ENCODE measurements at places on chromosomes 7 and 10.

DNA sequence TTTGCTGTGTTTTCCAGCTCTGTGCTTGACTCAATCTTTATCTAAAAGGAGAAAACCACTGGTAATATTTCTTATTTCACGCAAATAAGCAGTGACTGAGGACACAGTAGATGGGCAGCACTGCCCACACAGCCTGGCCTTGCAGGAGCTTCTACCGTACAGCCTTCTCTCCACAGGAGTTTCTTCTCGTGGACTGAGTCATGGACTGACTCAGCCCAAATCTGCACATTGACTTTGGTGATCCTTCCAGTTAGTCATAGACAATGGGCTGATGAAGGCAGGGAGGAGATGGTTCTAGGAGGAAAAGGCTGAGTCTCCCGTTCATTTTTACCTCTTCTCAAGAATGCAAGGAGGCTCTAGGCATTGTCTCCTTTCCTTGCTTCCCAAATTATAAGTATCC, 200.7 kb downstream of the RAPGEF5 start:
- no peak for DNase-seq

GRCh38 chr10:102393411-102394078, 2.0 kb upstream of the NFKB2 start:
- no peak for DNase-seq

DNA sequence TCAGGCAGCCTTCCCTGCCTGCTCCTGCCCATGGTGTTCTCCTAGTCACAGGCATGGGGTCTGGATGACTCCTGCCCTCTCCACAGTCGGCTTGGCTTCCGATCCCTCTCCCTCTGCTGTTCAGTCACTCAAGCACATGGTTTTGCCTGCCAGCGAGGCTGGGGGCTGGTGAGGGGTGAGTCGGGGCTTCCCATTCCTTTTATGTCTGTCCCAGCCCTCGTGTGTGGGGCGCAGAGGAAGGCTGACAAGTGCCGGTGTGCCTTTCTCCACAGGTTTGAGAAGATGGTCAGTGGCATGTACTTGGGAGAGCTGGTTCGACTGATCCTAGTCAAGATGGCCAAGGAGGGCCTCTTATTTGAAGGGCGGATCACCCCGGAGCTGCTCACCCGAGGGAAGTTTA, 40.1 kb downstream of the TACR2 start:
- DNase-seq = no peak

GRCh38 chr7:128170461-128170860, 70.6 kb upstream of the LEP start:
- no peak for DNase-seq

DNA sequence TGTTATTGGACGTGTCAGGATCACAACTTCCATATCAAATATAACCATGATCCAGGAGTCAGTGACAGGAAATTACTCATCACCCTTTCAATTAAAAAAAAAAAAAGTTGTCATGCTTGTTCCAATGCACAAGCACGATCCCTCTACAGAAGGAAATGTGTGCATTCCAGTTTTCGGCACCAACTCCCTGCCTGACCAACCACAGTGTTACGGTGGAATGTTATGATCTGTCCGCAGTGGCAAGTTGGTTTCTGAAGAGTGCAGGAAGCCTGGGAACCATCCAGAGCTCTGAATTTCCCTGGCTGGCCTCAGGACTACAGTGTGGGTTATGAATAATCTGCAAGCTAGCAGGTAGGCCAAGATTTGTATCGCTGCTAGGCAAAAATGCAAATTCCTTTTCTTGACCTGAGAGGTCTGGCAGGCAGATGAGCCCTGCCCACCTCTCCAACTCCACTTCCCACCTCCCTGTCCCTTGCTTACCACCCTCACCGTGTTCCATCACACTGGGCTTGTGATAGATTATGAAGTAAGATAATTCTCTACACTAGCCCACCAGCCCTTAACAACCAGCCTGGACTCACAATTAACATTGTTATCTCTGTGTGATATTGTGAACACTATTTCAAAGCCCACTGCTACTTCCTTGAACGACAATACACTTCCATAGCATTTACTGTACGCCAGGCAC, 20.4 kb downstream of the FRMPD2 start:
- DNase-seq = no peak

DNA sequence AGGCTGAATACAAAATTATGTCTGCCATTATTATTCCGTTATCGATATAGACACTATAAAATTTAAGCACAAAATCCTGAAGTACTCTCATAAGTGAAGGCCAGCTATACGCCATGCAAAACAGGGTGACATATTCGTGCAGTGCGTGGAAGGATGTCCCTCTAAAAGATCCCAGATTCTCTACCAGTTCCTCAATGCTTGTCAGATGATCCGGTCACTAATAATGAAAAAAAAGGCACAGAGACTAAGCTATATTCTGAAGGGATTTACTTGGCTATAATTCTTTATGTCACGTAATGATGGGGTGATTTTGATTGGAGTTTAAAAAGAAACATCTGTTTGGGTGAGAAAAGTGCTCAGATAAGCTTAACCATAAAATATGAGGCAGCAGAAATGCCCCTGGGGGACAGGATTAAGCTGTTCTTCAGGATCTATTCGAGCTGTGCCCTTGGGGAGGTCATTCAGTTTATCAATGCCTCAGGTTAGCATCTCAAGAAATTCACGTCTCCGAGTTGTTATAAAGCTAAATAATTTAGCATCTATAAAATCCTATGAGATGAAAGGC, 229.7 kb upstream of the PITRM1 start:
- DNase-seq = no peak

- no peak for DNase-seq
Observed at GRCh38 chr7:115888981-115889668, 141.4 kb downstream of the TFEC start.

GRCh38 chr7:26153241-26153822, 1.3 kb downstream of the NFE2L3 start:
- no peak for DNase-seq

- no peak for DNase-seq
Observed at GRCh38 chr10:9357471-9357870, 1303.0 kb downstream of the GATA3 start.

DNA sequence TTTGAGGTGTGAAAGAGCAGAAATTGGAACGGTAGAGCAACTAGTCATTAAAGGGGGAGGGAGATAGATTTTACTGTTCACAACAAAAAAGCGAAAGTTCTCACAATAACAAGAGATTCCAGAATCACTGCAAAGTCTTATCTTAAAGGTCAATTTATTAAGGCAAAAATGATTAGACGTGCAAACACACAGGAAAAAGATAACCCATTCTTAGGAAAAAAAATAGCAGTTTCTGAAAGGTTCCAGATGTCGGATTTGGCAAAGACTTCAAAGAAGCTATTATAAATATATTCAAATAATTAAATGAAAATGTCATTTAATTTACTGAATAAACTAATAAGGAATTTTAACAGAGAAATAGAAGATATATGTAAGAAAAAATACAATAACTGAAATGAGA, 70.8 kb upstream of the GNAI1 start:
- no peak for DNase-seq

GRCh38 chr10:102814453-102814871, 22.8 kb downstream of the CYP17A1 start:
- DNase-seq = peak; percentile 45

DNA sequence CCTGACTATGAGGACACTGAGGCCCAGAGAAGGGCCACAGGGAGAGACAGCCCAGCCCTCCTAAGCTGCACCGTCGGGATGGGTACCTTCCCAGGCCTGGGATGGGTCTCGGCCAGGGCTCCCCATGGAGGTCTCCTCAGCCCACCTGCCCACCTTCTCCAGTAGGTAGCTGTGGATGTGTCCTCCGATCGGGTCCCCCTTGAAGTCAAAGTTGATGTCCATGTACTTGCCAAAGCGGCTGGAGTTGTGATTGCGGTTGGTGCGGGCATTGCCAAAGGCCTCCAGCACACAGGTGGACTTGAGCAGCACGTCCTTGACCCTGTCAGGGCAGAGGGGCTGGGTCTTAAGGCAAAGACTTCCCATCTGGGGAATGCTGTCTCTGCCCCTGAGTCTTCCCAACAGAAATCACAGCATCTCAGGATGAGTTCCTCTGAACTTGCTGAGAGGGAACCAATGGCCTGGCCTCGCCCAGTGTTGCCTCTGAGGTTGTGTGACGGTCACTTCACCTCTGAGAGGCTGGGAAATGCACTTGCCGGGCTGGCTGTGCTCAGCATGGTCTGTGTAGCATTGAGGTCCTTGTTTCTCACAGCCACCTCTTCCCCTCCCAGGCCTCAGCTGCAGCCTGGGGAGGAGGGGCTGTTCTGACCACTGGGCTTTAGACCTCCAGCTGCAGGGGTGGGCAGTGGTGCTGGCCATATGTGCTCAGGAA, 3.3 kb downstream of the MYO1G start:
- DNase-seq = no peak

DNA sequence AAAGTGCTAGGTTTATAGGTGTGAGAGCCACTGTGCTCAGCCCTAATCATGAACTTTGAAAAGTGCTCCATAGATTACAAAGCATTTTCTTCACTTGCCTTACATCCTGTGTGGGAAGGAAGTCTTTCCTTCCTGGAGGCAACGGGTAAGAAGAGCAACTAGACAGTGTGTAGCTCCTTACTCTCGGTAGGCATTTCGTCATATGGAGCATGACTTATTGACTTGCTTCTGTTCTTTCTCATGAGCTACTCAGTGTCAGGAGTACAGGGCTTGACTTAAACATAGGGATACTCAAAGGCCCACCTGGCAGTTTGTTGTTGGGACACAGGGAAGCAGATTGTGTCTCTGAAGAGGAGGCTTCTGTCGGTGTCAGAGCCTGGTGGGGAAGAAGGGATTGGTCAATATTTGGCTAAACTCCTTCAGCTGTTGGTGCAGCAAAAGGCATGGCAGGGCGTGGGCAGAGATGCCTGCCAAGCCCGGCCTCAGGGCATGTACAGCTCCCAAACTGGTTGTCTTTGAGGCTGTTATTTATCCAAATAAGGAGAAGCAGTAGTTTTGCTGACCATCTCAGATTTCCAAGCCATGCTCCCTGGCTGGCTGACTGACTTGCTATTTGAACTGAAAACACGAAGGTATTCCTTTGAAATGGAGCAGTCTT, 248.9 kb downstream of the KIAA1217 start:
- DNase-seq = no peak

- no peak for DNase-seq
Observed at GRCh38 chr10:50231515-50232260, 19.6 kb downstream of the ASAH2 start.

DNA sequence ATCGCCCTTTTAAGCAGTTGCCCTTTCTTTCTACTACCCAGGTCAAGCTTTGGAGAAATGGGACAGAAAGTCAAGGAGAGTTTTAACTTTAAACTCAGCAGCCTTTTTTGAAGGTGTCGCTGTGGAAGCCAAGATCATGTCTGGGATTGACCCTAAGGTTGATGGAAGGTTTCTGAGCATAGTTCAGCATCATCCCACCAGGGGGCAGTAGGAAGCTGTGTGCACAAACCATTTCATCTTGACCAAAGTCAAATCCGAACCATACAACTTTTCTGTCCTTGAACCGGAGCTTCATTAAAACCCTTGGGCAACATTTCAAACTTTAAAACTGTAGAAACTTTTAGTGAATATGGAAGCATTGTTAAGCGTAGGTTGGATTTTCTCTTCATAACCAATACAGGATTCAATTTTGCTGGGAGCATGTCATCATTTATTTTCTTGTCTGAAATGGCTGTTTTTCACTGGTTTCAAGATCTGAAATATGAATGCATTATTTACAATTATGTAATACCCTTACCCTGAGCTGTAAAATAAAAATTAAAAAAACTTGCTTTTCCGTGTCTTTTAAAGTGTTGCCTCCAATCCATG, 214.4 kb upstream of the KIAA1217 start:
- DNase-seq = peak; percentile 46

GRCh38 chr10:45596526-45596925, 76.0 kb downstream of the ZFAND4 start:
- DNase-seq = no peak

GRCh38 chr10:130403153-130404075, 267.2 kb downstream of the GLRX3 start:
- no peak for DNase-seq

- DNase-seq = no peak
Observed at GRCh38 chr10:119595134-119595675, 1.6 kb downstream of the TIAL1 start.

DNA sequence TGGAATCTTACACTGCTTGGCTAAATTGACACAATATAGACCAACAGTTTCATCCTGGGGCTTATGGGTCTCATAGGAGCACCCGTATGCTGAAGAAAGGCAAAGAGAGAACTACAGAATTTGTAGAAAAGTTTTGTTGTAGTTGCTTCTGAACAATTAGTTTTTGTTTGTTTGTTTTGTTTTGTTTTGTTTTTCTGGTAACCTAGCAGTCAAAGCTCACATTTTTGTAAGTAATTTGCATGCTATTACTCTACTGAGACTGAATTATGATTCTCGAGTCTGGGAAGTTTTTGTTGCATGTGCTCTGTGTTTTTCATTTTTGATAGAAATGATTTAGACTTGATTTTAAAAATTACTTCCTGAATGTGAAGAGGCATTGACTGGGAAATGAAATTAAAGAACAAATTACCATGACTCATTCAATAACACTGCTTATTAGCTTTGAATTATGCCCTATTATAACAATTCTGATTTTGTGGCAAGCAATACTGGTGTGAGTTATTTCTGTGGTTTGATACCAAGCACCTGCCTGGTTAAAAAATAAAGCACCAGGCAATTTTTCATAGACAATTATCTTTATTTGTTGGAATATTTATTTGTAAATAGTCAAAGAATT, 438 bp downstream of the LSMEM1 start:
- no peak for DNase-seq

- no peak for DNase-seq
Observed at GRCh38 chr7:158276414-158277218, 311.0 kb downstream of the PTPRN2 start.

DNA sequence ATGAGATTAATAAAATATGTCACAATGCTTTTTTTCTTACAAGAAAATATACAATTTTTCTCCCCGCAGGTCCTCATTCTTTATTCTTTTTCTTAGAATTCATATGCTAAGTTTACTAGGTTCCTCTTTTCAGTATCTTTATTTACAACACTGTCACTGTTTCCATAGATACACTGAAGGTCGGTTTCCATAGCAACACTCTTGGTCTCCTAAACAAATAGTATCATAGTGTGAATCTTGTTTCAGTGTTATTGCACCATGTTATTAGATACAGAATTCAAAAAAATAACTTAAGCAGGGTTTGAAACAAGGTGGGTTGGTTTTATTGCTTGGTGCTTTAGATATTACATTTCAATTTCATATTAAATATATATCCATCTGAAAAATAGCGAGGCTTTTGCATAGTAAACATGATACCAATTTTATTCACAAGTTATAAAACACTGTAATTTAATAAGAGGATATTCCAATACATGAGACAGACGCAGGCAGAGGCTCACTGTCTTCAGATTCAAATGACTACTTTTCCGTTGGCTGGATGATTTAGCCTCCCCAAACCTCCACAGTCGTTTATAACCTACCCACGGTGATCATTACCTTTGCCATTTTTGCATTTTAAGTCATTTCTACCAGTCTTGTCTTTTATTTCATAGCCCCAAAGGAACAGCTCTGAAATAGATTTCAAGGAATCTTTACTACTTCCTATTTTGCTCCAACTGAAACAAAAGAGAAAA, 88.9 kb upstream of the KLF6 start:
- no peak for DNase-seq

All from tibial nerve (tissue), 4 donors.